Activated naive CD4-positive, alpha-beta T cell treated with anti-CD3 and anti-CD28 coated beads, Interleukin-2, amount 50 U/mL, for 72 hours (primary cell): ENCODE measurements at places on chromosomes 1 and 21. TPM values are rescaled to one million over a fixed set of nuclear protein-coding genes. Genes with fewer than 3 reads are reported as not detected.

The DRAXIN gene
- 0.46 TPM for total RNA-seq

The HUNK gene
- total RNA-seq, result not detected

The CD1E gene
- not detected for total RNA-seq

The CRNN gene
- total RNA-seq, result not detected

The SYTL1 gene
- 35.1 TPM for total RNA-seq

The USP25 gene
- 20.9 TPM for total RNA-seq

The TINAGL1 gene
- not detected for total RNA-seq

The AJAP1 gene
- total RNA-seq, result not detected

The UBL4B gene
- total RNA-seq, result not detected

The CFHR4 gene
- total RNA-seq, result not detected

The DNAJC6 gene
- total RNA-seq, result 0.91 TPM

The RIPPLY3 gene
- 0.18 TPM for total RNA-seq

The PCNX2 gene
- total RNA-seq, result 26.0 TPM

The SEC16B gene
- total RNA-seq, result not detected

The PCSK9 gene
- total RNA-seq, result not detected

The VASH2 gene
- total RNA-seq, result 0.39 TPM

The GNG12 gene
- not detected for total RNA-seq
